Gastroesophageal sphincter (tissue), 4 donors: ENCODE measurements at places on chromosomes 16 and 17. TPM values are rescaled to one million over a fixed set of nuclear protein-coding genes. Genes with fewer than 3 reads are reported as not detected.

RPRML gene
- total RNA-seq: 1.1 TPM

KRTAP2-3 gene
- not detected for total RNA-seq

WNT9B gene
- total RNA-seq: not detected

OR3A3 gene
- total RNA-seq: not detected

FLII gene
- total RNA-seq: 283 TPM

HBA2 gene
- total RNA-seq: not detected

TRPV3 gene
- 0.73 TPM for total RNA-seq

CHST5 gene
- total RNA-seq: not detected

CCL2 gene
- 27.3 TPM for total RNA-seq

GPR139 gene
- not detected for total RNA-seq

KRTAP1-5 gene
- not detected for total RNA-seq

MYH2 gene
- total RNA-seq: 2.8 TPM

FSCN2 gene
- total RNA-seq: 0.49 TPM

- no peak for ATAC-seq
Measured at GRCh38 chr16:54052271-54052670, 234.3 kb downstream of the IRX3 start.

GRCh38 chr16:84191466-84191865 is 509 bp downstream of the ADAD2 start:
- ATAC-seq: no peak

DNA sequence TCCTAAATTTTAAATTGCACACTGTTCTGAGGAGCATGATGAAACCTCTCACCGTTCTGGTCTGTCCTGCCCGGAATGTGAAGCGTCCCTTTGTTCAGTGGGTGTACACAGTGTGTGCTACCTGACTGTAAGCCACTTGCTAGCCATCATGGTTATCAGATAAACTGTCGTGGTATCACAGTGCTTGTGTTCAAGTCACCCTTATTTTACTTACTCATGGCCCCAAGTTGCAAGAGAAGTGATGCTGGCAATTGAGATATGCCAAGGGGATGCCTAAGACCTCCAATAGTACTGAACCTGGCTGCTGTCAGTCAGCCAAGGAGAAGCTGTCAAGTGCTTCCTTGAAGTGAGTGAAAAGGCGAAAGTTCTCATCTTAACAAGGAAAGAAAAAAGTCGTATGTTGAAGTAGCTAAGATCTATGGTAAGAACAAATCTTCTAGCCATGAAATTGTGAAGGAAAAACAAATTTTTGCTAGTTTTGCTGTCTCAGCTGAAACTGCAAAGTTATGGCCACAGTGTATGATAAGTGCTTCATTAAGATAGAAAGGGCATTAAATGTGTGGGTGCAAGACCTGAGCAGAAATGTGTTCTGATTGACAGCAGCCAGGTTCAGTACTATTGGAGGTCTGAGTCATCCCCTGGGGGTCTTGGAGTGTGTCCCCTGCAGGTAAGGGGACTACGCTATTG is 5.8 kb downstream of the PIK3R6 start:
- ATAC-seq: no peak

- no peak for ATAC-seq
Measured at GRCh38 chr16:4534151-4534790, 4.3 kb downstream of the CDIP1 start.

DNA sequence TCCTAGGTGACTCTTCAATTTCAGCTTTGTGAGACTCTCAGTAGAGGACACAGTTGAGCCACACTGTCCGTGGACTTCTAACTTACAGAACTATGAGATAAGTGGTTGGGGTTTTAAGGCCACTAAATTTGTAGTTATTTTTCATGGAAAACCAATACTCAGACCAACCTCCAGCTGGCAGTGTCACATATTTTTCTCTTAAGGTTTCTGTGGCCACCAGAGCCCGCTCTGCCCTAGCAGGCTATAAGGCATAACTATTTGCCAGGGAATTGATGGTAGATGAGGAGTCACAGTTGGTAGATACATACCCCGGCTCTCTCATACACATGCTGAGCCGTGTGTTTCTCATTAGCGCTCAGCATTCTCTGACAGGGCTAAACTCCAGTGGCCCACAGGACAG is 336.8 kb upstream of the MON1B start:
- no peak for ATAC-seq

- ATAC-seq: no peak
Measured at GRCh38 chr16:21523411-21524067, 75.8 kb upstream of the METTL9 start.

- peak; percentile 23 for ATAC-seq
Measured at GRCh38 chr17:81871387-81872230, 472 bp upstream of the ARHGDIA start.

DNA sequence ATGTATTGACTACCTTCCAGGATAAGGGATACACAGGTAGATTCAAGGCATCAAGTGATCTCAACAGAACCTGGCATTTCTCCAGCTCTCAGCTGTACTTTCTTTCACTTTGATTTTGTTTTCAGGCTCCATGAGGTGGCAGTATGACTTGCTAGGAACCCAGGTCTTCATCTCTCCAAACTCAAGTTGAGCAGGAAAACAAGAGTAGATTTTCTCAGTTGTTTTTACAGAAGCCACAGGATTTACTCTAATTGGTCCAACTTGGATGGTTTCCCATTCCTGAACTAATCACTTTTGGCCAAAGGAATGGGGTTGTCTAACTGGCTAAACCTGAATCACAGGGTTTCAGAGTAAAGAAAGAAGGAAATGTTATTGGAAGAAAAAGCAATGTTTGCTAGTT is 146.6 kb downstream of the TRIM37 start:
- no peak for ATAC-seq

DNA sequence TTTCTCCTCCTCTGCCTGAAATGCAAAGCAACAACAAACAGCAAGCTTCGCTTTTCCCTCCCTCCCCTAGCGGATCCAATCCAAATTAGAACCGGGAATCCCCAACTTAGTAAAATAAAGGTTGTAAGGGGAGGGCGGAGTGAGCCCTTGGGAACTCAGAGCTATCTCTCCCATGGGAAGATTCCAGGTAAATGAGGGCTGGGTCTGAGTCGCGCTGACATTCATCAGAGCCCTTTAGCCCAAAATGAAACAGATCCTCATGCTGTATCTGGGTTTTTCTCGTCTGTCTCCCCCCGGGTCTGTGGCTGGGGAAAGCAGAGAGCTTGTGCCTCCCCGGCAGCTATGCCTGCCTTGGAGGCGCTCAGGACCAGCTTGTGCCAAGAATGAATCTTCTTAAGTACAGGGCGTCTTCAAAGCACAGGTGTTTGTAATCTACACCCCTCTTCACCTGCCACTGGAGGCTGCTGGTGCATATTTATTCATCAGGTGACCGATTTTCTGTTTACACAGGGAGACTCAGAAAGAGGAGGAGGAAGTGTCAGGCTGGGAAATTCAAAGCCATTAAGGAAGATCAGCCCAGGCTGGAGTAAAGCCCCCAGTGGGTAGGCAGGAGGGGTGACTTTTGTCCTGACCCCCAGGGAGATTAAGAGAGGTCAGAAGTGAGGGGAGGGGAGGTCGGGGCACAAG is 55.0 kb upstream of the GSE1 start:
- no peak for ATAC-seq

GRCh38 chr16:23131036-23131435 is 18.2 kb downstream of the USP31 start:
- ATAC-seq: no peak

DNA sequence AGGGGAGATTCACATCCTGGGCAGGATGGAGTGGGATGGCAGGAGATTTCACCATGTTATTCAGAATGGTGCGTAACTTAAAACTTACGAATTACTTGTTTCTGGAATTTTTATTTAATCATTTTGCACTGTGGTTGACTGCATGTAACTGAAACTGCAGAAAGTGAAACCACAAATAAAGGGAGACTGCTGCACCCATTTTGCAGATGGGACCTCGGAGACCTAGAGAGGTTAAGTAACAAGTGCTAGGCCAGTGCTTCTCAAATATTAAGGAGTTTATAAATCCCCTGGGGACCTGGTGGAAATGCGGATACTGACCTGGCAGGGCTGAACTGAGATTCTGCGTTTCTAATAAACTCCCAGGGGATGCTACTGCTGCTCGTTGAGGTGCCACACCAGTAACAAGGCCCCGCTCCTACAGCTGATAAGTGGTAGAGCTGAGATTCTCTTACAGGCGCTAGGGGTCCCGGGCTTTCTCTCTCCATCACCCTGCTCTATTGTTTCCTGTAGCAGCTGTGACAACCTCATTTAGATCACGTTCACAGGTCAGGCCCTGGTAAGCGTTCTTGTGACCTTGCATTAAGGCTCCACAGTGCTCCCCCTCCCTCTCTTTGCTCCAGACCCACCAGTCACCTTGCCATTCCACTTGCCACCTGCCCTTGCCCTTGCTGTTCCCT is 167.1 kb upstream of the CDH13 start:
- ATAC-seq: no peak

GRCh38 chr17:9931144-9931741 is 26.2 kb upstream of the RCVRN start:
- no peak for ATAC-seq

DNA sequence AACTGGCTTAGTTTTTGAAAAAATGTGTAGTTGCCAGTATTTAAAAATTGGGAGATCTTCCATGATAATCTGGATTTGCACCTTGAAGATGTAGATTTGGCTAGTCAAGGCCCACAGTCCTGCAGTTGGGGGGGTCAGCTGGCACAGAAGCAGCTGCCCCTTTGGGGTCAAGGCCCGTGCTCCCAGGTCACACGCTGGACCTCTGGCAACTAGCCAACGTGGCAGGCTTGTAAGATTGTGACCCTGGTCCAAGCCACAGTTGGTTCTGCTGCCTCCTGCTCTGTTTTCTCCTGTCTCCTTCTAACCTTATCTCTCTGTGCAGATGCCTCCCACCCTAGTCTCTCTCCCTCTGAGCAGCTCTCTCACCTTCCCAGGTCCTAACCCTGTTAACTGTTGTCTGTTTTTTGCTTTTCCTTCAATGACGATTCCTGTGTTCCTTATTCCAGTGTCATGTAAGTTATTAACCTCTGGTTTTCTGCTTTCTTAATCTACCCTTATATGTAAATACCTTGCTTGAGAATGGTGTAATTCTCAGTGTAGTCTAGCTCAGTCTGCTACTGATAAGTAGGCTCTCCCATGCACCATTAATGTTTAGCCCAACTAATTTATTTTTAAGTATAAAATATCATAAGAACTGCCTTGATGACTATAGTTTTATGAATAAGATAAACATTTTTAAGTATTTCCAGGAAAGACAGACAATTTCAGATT is 27.9 kb downstream of the CLEC16A start:
- no peak for ATAC-seq

DNA sequence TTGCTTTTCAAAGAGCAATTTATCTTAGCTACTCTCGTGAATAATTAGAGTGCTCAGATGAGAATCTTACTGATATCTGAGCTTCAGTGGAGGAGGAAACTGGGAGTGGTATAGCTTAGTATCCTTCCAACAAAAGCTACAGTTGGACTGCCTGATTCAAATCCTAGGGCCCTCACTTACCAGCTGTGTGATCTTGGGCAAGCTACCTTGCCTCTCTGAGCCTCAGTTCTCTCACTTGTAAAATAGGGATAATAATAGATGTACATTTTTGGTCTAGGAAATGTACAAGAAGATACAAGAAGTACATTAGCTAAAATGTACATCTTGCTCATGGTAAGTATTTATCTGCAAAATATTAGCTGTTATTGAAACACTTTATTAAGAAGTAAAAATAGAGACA is 502.0 kb downstream of the HAPSTR1 start:
- no peak for ATAC-seq

DNA sequence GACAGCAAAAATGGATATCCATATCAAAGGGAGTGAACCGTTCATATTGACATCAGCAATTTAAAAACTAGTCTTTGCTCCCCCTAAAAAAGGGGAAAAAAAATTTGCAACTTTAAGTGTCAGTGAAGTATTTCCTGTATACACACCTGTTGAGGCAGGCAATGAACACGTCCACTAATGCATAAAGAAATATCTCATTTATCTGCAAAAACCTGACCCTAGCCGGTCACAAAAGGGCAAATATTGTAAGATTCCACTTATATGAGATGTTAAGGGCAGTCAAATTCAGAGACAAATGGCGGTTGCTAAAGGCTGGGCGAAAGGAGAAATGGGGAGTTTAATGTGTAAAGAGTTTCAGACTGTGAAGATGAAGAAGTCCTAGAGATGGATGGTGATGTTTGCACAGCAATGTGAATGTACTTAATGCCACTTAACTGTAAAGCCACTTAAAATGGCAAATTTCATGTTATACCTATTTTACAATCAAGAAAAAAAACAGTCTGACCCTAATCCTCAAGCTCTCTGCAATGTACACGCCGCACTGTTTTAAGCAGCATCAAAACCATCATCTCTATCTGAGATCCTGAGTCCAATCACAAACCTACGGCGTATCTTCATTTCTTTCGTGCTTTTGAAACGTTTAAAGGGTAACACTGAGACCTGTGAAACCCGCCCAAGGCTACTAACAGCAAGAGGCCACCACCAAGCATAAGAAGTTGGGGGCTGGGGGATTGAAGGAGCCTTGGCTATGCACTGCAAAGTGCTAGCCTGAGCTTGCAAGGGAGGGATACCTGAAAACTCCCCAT is 1.1 kb downstream of the PARN start:
- ATAC-seq: no peak

DNA sequence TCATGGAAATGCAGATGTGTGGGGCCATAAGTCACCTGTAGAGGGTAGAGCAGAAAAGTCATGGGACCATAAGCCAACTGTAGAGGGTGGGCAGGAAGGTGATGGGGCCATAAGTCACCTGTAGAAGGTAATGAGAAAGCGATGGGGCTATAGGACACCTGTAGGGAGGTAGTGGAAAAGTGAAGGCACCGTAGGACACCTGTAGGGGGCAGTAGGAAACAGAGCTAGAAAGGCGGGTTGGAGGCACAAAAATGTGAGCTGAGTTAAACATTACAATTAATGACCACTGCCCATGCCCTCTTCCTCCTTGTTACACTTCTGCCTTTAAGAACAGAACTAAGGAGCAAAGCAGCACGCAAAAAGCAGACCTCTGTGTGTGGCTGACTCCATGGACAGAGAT is 150.1 kb downstream of the SHISA6 start:
- no peak for ATAC-seq

- peak; percentile 63 for ATAC-seq
Measured at GRCh38 chr17:5355421-5356129, 63.9 kb downstream of the NUP88 start.

DNA sequence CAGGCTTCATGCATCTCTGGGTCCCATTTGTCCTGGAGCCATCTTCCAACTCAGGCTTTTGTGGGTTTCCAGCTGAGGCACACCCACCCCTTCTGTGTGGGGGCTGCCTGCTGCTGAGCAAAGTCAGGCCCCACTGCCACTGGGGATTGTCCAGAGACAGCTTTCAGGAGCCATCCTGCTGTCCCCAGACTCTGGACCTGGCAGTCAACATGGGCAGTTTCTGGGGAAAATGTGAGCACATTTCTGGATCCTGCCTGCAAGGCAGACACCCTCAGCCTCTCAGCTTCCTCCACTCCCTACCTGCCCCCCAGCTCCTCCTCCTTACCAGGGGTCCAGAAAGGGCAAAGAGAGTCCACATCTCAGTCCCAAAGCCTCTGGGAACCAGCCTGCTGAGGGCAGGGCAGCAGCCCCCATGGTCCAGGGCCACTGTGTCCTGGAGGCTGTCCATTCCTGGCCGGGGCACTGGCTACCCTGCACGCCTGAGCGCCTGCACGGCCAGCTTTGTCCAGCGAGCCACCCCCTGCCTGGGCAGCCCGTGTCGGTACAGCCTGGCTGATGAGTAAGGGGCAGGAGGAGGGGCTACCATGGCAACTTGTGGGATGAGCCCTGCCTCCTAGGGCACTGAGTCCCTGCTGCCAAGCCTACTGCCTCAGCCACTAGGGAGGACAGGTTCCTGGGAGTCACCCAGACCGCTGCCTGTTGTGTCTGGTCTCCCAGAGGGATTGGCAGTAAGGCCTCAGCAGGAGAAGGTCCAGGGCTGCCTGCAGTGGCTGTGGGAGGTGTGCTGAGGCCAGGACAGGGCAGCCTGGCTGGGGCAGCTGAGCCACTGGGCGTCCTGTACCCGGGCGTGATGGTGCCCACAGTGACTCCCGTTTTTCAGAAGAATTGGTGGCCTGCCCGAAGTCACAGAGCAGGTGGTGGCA is at the start of gene SLC47A2:
Gene SLC47A2, minus strand, starts transcription at position 477 of the 923 bp plus-strand sequence. Its CDS starts 29 bp downstream, at position 448.
- no peak for ATAC-seq
